Stimulated activated CD8-positive, alpha-beta memory T cell treated with anti-CD3 and anti-CD28 coated beads, Interleukin-15, amount 100 ng/mL, for 4 hours (primary cell): ENCODE measurements at places on chromosomes 5 and 9.

DNA sequence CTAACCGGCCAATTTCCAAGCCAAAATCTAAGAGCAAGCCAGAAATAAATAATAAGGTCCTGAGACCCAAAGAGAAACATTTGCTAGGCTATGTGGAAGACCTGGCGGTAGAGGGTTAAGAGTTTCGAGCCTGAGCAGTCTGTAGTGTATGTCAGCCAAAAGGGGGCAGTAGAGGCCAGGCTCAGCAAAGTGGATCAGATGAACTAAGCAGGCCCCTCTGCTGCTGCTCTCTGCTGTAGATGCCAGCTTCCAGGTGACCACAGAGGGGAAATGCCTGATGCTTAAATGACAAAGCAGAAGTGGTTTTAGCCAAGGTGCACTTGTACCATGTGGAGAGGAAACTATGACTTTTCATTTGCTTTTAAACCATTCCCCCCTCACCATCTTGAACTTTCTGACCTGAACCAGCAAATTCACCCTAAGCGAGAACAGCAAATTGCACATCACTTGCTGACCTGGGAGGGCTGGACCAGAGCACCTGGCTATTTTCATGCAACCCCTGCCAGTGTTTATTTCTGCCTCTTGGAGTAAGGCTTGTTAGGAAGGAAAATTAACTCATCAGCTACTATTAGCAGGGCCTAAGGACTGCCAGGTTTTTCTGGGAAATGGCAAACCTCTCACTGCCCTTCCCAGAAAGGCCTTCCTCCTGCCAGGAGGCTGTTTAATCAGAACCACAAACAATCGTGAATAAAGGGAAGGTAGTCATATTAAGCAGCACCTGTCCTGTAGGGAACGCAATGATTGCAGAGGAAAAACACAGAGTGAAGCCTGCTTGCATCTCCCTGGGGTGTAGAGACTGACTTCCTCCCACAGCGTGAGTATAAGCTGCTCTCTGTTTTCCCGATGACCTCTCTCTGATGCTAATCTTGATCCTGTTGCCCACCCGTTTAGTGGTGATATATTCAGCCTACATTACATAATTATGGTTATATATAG, 818.2 kb downstream of the TLR4 start:
- DNase-seq, result no peak

DNA sequence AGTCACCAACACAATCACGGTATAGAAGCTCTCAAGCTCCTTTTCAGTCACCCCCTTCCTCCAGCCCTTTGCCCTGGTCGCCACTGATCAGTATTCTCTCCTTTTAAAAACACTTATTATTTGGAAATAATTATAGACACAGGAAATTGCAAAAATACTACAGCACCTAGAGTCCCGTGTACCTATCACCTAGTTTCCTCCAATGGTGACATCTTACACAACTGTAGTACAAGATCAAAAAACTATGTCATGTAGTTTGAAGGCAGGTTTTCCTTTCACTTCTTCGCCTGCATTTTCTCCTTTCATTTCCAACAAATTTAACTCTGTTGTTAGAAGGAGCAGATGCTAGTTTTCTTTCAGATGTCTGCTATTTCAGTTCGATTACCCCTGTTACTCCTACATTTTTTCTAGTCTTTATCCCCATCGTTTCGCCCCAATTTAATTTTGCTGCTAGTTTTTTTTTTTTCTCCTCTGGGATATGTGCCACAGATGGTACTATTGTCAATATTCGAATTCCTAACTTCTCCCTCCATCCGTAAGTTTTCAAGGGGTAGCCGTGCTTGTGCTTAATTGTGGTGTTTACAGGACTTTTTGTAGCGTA, 612 bp upstream of the ATG10 start:
- DNase-seq, result no peak

DNA sequence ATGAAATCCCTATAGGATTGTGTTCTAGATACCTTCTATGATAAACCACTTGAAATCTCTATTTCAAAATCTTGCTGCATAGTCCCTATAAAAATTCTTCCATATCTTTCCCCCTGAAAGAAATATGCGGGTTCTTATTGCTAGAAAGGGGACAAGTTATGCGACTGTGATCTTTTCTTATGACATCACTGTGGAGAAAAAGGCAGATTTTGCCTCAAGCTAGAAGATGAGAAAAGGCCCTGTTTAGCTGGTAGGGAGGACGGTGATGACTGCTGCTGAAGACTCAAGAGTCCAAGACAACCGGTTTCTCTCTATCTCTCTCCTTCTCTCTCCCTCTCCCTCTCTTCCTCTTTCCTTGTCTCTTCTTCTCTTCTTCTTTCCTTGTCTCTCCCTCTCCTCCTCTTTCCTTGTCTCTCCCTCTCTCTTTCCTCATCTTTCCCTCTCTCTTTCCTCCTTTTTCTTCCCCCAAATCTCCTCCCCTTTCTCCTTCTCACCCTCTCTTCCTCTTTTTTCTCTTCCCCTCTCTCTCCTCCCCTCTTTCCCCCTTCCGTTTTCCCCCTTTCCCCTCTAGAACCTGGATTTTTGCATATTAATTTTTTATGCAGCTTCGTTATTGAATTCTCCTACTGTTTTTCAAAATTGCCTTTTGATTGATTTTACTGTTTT, 5.3 kb downstream of the OR2S2 start:
- DNase-seq, result no peak

DNA sequence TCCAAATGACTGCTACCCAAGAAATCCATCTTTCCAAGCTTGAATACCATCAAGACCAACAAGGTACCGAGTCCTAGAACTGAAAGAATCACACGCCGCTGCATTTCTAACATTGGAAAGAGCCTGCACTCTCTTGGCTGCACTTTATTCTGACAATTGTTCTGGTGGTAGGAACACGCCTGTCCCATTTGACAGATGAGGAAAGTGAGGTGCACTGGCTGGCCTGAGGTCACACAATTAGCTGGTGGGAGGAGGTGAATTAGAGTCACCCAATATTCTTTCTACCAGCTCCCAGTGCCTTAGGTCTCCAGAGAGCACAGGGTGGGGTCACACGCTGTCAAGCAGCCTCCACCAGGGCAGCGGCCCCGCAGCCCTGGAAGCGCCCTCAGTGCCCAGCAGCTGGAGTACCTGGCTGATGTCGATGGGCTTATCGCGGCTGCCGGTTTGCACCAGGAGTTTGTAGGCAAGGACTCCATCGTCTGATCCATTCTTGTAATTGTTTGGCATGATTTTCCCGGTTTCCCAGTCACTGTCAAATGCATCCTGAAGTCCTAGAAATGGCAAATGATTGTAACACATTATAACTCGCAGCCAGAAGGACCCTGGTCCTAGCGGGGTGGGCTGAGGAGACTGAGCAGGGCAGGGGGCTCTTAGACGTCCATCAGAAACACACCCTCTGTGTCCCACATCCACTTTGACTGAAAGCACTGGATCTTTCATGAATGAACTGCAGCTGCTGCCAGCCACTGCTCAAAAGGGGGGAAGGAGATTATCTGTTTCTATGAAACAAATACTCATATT, 55.1 kb downstream of the PTCH1 start:
- DNase-seq, result no peak

- DNase-seq, result no peak
These were observed 4.2 kb upstream of the UGT3A2 start for GRCh38 chr5:36070687-36071571.

- DNase-seq, result no peak
These were observed 1.0 kb downstream of the ELAVL2 start for GRCh38 chr9:23824830-23825591.

DNA sequence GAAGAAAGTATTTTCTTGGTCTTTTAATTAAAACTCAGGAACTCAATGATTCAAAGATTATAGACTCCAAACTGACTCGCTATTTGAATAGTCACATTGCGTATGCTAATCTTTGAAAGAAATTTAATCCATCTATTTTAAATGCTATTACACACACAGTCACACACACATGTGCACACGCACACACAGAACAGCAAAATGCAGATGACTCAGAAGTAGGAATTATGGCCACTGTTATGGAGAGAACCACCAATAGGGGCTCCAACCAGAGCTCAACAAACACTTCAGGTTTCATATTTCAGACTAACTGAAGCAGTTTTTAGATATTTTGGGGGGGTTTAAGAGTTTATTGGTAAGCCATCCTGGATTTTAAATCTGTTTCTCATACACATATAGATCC, 1917.9 kb downstream of the EFNA5 start:
- DNase-seq, result no peak

- no peak for DNase-seq
These were observed 16.5 kb upstream of the ADRB2 start for GRCh38 chr5:148809781-148810524.

GRCh38 chr9:72440992-72441847, 76.2 kb upstream of the ZFAND5 start:
- DNase-seq, result no peak

GRCh38 chr9:116798521-116798920, 111.4 kb downstream of the TRIM32 start:
- no peak for DNase-seq

GRCh38 chr5:82295144-82295543, 17.0 kb upstream of the RPS23 start:
- DNase-seq, result no peak

GRCh38 chr5:171428809-171429542, 9.5 kb downstream of the FGF18 start:
- DNase-seq, result no peak
